Lung (tissue), 17 donors: ENCODE measurements at places on chromosomes 1 and 21. TPM values are rescaled to one million over a fixed set of nuclear protein-coding genes. Genes with fewer than 3 reads are reported as not detected.

DNA sequence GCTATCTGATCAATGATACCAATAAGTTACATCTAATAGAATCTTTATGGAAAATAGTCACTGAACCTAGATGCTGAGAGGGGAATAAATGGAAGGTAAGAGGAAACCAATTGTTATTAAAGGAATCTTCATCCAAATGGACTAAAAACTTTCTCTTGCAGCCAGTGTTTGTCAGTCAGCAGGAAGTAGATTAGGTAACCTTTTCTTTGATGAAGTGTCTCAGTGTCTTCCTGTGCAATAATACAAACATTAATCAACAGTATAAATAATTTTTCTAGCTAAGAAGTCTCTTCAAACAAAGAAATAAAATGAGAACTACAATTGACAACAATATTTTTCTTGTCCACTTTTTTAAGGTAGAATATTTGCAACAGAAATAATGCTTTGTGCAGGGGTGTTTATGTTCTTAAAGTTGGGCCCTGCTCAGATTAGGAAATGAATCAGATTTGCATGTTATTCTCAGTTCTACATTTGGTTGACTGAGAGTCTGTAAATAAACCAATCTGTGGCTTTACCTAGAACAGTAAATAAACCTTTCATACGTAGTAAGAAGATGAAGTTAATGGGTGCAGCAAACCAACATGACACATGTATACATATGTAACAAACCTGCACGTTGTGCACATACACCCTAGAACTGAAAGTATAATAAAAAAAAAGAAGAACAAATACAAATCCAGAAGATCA lies 391.4 kb downstream of the MRPL39 start:
- H3K27ac ChIP-seq, result no peak overlapping the region
- H3K27me3 ChIP-seq, result no peaks in the 10 kb centered on the region
- no peaks in the 10 kb centered on the region for H3K36me3 ChIP-seq
- no peak for DNase-seq
- H3K4me3 ChIP-seq, result no peak overlapping the region
- no peaks in the 10 kb centered on the region for H3K4me1 ChIP-seq

- H3K4me1 ChIP-seq, result no peaks in the 10 kb centered on the region
- H3K27me3 ChIP-seq, result no peaks in the 10 kb centered on the region
- H3K4me3 ChIP-seq, result no peak overlapping the region
- no peak for DNase-seq
Measured at GRCh38 chr1:191589536-191589935, 568.7 kb upstream of the RGS18 start.

DNA sequence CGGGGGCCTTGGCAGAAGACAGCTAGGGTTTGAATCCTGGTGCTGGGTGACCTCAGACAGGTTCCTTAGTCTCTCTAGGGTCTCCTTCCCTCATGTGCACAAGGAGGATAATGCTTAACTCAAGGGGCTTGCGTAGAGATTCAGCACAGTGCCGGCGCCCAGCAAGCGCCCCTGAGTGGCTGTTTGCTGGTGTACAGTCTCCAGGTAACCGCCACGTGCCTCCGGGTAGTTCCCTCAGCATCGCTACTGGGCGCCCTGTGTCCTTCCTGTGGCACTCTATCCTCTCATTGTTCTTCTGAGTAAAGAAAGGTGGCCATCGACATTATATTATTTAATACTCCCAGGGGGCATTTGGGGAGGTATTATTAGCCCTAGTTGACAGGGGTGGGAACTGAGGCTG lies 80.9 kb downstream of the NENF start:
- no peak for DNase-seq
- peaks cover 47% of the 10 kb centered on the region for H3K27me3 ChIP-seq
- H3K36me3 ChIP-seq, result no peaks in the 10 kb centered on the region
- no peak overlapping the region for H3K27ac ChIP-seq
- no peaks in the 10 kb centered on the region for H3K4me1 ChIP-seq

- H3K4me3 ChIP-seq, result no peak overlapping the region
- peaks cover 20% of the 10 kb centered on the region for H3K27me3 ChIP-seq
- H3K27ac ChIP-seq, result no peak overlapping the region
Measured at GRCh38 chr1:7207875-7208646, 422.8 kb downstream of the CAMTA1 start.

- H3K4me1 ChIP-seq, result peaks cover 17% of the 10 kb centered on the region
- H3K27ac ChIP-seq, result no peak overlapping the region
- no peaks in the 10 kb centered on the region for H3K27me3 ChIP-seq
Measured at GRCh38 chr1:41800311-41800829, 118.4 kb downstream of the HIVEP3 start.

GRCh38 chr1:186481303-186481888 lies 20.5 kb upstream of the PDC start:
- no peaks in the 10 kb centered on the region for H3K4me1 ChIP-seq
- no peak overlapping the region for H3K27ac ChIP-seq
- DNase-seq, result no peak
- no peak overlapping the region for H3K4me3 ChIP-seq
- H3K36me3 ChIP-seq, result no peaks in the 10 kb centered on the region
- no peaks in the 10 kb centered on the region for H3K27me3 ChIP-seq

The SLC30A2 gene
- total RNA-seq, result 0.40 TPM

- no peak for DNase-seq
- H3K36me3 ChIP-seq, result no peaks in the 10 kb centered on the region
- H3K27ac ChIP-seq, result no peak overlapping the region
- H3K4me1 ChIP-seq, result no peaks in the 10 kb centered on the region
- no peaks in the 10 kb centered on the region for H3K27me3 ChIP-seq
- H3K4me3 ChIP-seq, result no peak overlapping the region
Measured at GRCh38 chr1:95733031-95733430, 499.0 kb downstream of the RWDD3 start.

DNA sequence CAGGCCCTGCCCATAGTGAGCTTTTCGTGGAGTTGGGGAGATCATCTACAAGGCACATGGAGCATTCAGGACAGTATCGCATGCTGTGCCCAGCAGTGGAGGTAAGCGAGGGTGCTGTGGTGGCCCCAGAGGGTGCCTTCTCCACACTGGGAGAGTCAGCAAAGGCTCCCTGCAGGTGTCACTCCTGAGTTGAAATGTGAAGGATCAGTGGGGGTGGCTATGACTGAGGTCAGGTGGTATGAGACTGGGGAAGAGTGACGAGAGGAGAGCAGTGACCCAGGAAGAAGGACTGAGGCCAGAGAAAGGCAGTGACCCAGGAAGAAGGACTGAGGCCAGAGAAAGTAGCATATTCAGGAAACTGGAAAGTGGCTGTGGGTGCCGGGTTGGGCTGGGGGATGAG lies 53.0 kb downstream of the SPAG17 start:
- no peaks in the 10 kb centered on the region for H3K4me1 ChIP-seq
- no peak for DNase-seq
- no peaks in the 10 kb centered on the region for H3K36me3 ChIP-seq
- H3K27me3 ChIP-seq, result no peaks in the 10 kb centered on the region
- H3K4me3 ChIP-seq, result no peak overlapping the region
- H3K27ac ChIP-seq, result no peak overlapping the region

DNA sequence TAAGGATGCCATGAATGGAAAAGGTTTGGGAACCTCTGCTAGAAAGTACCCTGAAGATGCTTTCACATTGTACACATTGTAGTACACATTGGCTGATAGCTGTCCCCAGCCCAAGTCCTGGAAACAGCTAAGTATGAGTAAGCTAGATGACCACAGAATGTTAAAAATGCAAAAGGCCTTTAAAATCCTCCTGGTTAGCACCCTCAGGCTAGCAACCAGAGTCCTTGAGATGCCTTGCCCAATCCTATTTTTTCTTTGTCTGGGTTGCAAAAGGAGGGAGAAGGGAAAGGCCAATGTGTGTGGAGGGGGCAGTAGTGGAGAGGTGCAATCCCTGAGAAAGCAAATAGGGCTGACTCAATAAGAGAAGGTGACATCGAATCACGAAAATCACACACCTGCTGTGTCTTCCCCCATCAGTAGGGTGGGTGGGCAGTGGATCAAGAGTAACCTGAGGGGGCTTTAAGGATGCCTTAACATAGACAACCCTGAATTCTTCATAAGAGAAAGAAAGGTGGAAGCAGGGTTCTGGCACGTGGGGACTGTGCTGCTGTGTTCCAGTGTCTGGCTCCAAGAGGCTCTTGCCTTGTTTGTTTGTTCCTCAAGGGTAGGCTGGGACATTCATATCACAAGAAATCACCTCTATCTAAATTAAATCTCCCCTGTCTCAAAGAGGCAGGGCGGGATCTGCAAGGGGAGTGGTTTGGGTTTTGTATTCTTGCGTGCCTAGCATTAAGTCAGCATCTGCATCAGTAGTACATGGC lies 266.2 kb upstream of the PLXNA2 start:
- DNase-seq, result no peak
- H3K4me3 ChIP-seq, result no peak overlapping the region
- H3K27me3 ChIP-seq, result no peaks in the 10 kb centered on the region
- H3K4me1 ChIP-seq, result no peaks in the 10 kb centered on the region
- H3K27ac ChIP-seq, result peak overlapping the region; percentile 41

GRCh38 chr1:246527402-246528088 lies 20.5 kb upstream of the SMYD3 start:
- no peaks in the 10 kb centered on the region for H3K36me3 ChIP-seq
- H3K27ac ChIP-seq, result peak overlapping the region; percentile 25
- peaks cover 4% of the 10 kb centered on the region for H3K4me1 ChIP-seq
- no peak for DNase-seq
- H3K27me3 ChIP-seq, result no peaks in the 10 kb centered on the region

- peaks cover 15% of the 10 kb centered on the region for H3K4me1 ChIP-seq
- no peaks in the 10 kb centered on the region for H3K36me3 ChIP-seq
- DNase-seq, result no peak
- H3K27me3 ChIP-seq, result no peaks in the 10 kb centered on the region
Measured at GRCh38 chr1:79151006-79151796, 144.7 kb upstream of the ADGRL4 start.

The PGLYRP4 gene
- 3.1 TPM for total RNA-seq

DNA sequence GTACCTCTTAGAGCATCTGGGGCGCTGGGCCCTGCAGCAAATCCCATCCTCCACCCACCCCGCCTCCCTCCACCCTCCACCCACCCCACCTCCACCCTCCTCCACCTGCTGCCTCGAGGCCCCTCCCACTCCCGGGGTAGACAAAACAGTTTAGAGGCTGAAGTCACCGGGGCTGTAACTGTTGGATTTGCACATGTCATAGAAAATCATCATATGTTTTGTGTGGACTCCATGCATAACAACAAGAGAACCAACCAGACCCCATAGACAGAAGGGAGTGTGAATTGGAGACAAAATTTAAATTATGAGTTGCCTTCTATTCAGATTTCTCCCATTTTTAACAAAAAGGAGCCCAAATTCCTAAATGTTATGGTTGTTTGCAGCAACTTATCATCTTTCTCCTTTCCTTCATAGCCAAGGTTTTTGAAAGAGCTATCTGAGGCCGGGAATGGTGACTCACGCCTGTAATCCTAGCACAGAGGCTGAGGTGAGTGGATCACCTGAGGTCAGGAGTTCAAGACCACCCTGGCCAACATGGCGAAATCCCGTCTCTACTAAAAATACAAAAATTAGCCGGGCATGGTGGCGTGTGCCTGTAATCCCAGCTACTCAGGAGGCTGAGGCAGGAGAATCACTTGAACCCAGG lies 28.2 kb upstream of the LGALS8 start:
- no peaks in the 10 kb centered on the region for H3K4me1 ChIP-seq
- DNase-seq, result no peak
- no peaks in the 10 kb centered on the region for H3K27me3 ChIP-seq
- H3K36me3 ChIP-seq, result no peaks in the 10 kb centered on the region
- no peak overlapping the region for H3K4me3 ChIP-seq

DNA sequence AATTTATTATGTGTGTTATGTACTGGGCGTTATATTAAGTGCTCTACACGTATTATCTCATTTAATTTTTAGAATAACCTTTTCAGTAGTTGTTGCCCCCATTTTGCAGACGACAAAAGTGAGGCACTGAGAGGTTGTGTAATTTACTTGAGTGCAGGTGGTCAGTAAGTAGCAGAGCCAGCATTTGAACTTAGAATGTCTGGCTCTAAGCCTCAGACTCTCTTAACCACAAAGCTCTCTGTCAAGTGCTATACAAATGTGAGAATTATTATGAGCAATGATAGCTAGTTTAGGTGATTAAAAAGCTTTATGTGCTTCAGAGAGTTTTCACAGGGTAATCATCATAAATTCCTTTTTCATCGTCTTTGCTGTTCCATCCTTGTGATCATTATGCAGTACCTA lies 96.3 kb upstream of the UBE2U start:
- peaks cover 3% of the 10 kb centered on the region for H3K36me3 ChIP-seq
- no peaks in the 10 kb centered on the region for H3K27me3 ChIP-seq
- peaks cover 2% of the 10 kb centered on the region for H3K4me1 ChIP-seq
- DNase-seq, result no peak
- H3K27ac ChIP-seq, result no peak overlapping the region
- no peak overlapping the region for H3K4me3 ChIP-seq

DNA sequence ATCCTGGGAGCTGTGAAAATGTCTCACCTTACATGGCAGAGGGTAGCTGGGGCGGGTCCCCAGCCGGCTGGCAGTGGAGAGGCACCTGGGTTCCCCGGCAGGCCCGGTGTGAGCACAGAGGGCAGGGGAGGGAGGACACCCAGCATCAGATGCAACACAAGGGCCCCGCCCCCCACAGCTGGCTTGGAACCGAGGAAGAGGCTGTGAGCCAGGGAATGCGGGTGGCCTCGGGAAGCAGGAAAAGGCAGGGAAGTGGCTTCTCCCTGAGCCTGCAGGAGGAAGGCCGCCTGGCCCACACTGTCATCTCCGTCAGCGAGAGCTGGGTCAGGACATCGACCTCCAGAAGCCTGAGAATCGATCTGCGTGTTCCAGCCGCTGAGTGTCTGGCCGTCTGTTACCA lies 87.3 kb downstream of the SIK1 start:
- peaks cover 5% of the 10 kb centered on the region for H3K4me1 ChIP-seq
- DNase-seq, result no peak
- H3K36me3 ChIP-seq, result no peaks in the 10 kb centered on the region
- peak overlapping the region; percentile 2 for H3K27ac ChIP-seq
- H3K4me3 ChIP-seq, result no peak overlapping the region
